ENCODE measurements at places on chromosomes 1 and 21. TPM values are rescaled to one million over a fixed set of nuclear protein-coding genes. Genes with fewer than 3 reads are reported as not detected.

The SUSD4 gene
- total RNA-seq, result 2.6 TPM

The KCND3 gene
- total RNA-seq, result 0.18 TPM

The TEX38 gene
- 0.21 TPM for total RNA-seq

The LCE1D gene
- not detected for total RNA-seq

The C1QA gene
- 0.50 TPM for total RNA-seq

The TCHH gene
- 0.02 TPM for total RNA-seq

The AMY1A gene
- total RNA-seq, result not detected

The ADAMTS5 gene
- 0.64 TPM for total RNA-seq

The KIF21B gene
- 19.4 TPM for total RNA-seq

The ROR1 gene
- 54.6 TPM for total RNA-seq

The PTGFR gene
- 0.11 TPM for total RNA-seq

The FCGR2B gene
- 0.11 TPM for total RNA-seq

The ACTN2 gene
- total RNA-seq, result 3.5 TPM

The FABP3 gene
- total RNA-seq, result 18.0 TPM

The PLA2G2C gene
- total RNA-seq, result not detected

The TTC39A gene
- 8.4 TPM for total RNA-seq

The S100A14 gene
- 2.1 TPM for total RNA-seq

The DNAH14 gene
- total RNA-seq, result 34.1 TPM

The C8B gene
- 0.30 TPM for total RNA-seq

The IVL gene
- not detected for total RNA-seq

The DDR2 gene
- 0.85 TPM for total RNA-seq
